B cell (primary cell): ENCODE measurements at places on chromosomes 6 and 20. TPM values are rescaled to one million over a fixed set of nuclear protein-coding genes. Genes with fewer than 3 reads are reported as not detected.

GRCh38 chr20:53493311-53493857, 100.3 kb downstream of the ZNF217 start:
- H3K4me3 ChIP-seq: no peak overlapping the region
- H3K36me3 ChIP-seq: no peaks in the 10 kb centered on the region
- H3K27ac ChIP-seq: no peak overlapping the region
- no peak for DNase-seq
- no peaks in the 10 kb centered on the region for H3K27me3 ChIP-seq
- no peaks in the 10 kb centered on the region for H3K4me1 ChIP-seq

GRCh38 chr20:22099348-22099747, 393.9 kb downstream of the PAX1 start:
- no peaks in the 10 kb centered on the region for H3K27me3 ChIP-seq
- H3K4me1 ChIP-seq: no peaks in the 10 kb centered on the region
- no peak for DNase-seq

DNA sequence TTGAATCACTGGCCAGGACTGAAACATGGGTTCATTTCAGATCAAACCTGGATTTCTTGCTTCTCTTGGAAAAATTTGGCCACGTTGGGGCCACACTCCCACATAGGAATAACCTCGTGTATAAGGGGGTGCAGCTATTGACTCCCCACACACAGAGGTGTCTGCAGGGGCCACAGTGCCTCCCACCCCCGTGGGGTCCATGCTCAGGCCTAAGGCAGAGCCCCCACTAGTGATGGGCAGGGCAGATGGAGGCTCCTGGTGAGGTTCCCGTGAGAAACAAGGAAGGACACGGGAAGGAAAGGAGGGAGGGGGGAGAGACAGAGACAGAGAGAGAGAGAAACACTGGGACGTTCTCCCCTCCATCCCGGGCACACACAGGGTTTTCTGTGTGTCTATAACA, 230.5 kb downstream of the ERMARD start:
- no peaks in the 10 kb centered on the region for H3K4me1 ChIP-seq
- no peaks in the 10 kb centered on the region for H3K27me3 ChIP-seq
- H3K27ac ChIP-seq: no peak overlapping the region
- H3K4me3 ChIP-seq: no peak overlapping the region
- H3K36me3 ChIP-seq: no peaks in the 10 kb centered on the region
- no peak for DNase-seq

DNA sequence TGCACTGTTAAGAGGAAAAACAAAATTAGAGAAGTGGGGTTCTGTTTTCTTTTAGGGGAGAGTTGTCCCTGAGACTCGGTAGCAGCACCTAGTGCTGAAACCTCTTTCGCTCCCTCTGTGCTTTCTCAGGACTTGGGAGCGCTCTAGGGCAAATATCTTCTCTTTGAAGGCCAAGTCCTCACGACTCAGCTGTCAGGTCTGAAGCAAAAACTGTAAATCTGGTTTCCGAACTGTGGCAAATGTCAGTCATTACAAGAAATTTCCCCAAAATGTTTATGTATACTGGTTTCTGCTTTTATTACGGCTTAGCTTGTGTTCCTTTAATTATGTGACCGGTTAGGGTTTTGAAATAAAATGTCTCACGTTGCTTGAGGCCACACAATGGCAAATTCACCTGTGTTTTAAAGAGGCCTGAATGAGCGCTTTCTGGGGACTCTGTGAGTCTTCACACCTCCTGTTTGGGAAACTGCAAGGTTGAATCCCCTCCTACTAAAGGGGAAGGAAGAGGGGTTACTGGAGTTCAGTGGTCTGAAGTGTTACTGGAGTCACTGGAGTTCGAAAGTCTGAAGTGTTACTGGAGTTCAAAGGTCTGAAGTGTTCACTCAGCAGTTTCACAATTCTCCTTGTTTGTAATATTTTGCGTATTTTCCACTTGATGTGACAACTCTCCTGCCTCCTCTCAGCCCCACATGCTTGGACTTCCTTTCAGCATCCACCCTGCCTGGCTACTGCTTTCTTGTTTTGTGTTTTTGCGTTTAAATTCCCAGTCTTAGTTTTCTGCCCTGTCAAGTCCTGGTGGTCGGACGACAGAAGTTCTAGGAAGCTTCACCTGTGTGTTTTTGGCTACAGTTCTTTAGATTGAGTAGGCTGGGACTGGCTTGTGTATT, 1.6 kb downstream of the SMPDL3A start:
- DNase-seq: peak; percentile 10
- no peak overlapping the region for H3K27ac ChIP-seq
- H3K27me3 ChIP-seq: peaks cover 15% of the 10 kb centered on the region
- no peaks in the 10 kb centered on the region for H3K36me3 ChIP-seq
- peak overlapping the region; percentile 36 for H3K4me3 ChIP-seq

ULBP2 gene
- not detected in 2 replicates for total RNA-seq

DNA sequence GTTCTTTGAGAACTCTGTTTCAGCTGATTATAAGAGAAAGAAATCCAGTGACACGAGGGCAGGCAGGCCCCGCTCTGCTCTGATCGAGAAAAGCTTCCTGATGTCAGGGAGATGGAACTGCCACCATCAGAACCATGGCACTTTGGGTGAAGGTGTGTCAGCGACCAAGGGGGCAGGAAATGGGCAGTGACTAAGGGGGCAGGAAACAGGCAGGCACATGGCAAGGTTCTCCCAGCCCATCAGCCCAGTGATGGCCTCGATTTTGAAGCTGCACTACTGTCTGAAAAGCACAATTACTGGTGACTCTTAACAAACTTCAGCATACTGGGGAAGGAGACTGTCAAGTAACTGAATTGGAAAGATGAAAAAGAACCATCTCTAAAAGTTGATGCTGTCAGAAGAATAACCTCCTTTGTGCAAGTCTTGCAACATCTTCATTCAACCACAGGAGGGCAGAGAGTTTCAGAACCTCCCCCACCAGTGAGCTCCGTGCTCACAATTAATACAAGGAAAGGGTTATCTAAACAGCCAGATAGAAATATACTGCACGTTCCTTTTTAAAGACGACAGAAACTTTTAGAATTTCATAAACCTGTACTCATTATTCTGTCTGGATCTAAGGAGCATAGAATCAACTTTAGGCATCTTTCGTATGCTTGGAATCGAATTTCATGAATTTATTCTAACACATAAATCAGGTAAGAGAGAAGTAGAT, 39.1 kb downstream of the TMX4 start:
- H3K4me1 ChIP-seq: no peaks in the 10 kb centered on the region
- no peaks in the 10 kb centered on the region for H3K27me3 ChIP-seq
- no peak overlapping the region for H3K4me3 ChIP-seq
- H3K27ac ChIP-seq: no peak overlapping the region
- H3K36me3 ChIP-seq: peaks cover 30% of the 10 kb centered on the region

DNA sequence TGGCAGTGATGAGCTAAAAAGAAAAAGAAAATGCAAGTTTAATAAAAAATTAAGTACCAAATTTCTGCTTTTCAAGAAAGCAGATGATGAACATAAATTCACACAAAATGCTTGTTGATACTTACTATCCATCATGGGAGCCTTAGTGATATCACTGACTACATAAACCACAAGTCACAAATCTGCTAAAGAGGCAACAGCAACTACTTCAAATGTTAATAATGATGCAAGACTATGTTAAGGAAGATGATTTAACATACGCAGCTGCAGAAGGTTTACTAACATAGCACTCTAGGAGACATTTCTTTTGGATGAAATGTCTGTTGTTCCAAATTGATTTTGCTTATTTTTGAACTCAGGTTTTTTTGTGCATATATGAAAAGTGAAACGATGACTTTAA, 18.6 kb downstream of the FYN start:
- no peak for DNase-seq
- H3K36me3 ChIP-seq: no peaks in the 10 kb centered on the region
- no peaks in the 10 kb centered on the region for H3K27me3 ChIP-seq
- no peak overlapping the region for H3K27ac ChIP-seq

GRCh38 chr6:75800133-75800532, 51.1 kb downstream of the MYO6 start:
- H3K27me3 ChIP-seq: no peaks in the 10 kb centered on the region
- no peak overlapping the region for H3K4me3 ChIP-seq
- DNase-seq: no peak
- H3K4me1 ChIP-seq: no peaks in the 10 kb centered on the region
- no peaks in the 10 kb centered on the region for H3K36me3 ChIP-seq

- H3K4me3 ChIP-seq: no peak overlapping the region
- H3K36me3 ChIP-seq: no peaks in the 10 kb centered on the region
- H3K4me1 ChIP-seq: no peaks in the 10 kb centered on the region
- no peak for DNase-seq
- no peaks in the 10 kb centered on the region for H3K27me3 ChIP-seq
Measured at GRCh38 chr6:157679605-157680580, 143.2 kb upstream of the SNX9 start.

- no peak overlapping the region for H3K27ac ChIP-seq
- H3K4me3 ChIP-seq: no peak overlapping the region
- H3K4me1 ChIP-seq: no peaks in the 10 kb centered on the region
- no peaks in the 10 kb centered on the region for H3K27me3 ChIP-seq
Measured at GRCh38 chr6:146943664-146944063, 260.6 kb upstream of the STXBP5 start.

NOX3 gene
- not detected in 2 replicates for total RNA-seq

DNA sequence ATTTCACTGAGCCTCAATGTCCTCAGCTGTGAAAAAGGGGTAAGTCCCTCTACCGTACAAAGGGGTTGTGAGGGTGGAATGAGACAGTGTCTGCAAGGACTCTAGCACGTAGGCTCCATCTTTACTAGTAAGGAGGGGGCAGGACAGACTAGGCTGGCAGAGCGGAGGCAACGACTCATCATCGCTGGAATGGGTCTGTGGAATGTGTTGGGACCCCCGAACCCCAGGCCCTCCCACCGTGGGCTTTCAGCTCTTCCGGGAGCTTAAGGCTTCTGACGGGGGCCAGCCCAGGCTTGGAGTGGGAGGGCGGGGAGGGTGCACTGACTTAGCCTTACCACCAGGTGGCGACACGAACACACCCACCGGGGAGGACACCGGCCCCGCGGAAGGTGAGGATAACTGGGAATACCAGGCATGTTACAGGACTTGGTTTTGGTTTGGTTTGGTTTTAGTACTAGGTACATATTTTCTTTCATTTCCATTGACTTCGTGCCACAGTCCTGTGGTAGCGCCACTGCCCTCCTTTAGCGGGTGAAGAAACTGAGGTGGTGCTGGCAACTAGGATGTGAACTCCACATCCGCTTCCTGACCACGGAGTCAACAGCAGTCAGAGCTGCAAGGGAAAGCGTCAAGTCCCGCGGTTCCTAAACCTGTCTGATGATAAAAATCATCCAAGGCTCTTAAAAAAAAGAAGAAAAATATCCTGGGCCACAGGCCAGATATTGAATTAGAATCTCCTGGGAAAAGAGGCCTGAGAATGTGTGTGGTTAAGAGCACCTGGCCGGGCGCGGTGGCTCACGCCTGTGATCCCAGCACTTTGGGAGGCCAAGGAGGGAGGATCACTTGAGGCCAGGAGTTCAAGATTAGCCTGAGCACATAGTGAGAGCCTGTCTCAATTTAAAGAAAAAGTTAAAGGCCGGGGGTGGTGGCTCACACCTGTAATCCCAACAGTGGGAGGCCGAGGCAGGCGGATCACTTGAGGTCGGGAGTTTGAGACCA, 10.3 kb upstream of the TULP1 start:
- DNase-seq: peak; percentile 80
- peaks cover 9% of the 10 kb centered on the region for H3K4me1 ChIP-seq
- H3K27me3 ChIP-seq: no peaks in the 10 kb centered on the region
- H3K4me3 ChIP-seq: peak overlapping the region; percentile 50

ACTL10 gene
- total RNA-seq: 6.3 and 9.0 TPM in 2 replicates

TNF gene
- total RNA-seq: 22.2 and 22.6 TPM in 2 replicates

DNA sequence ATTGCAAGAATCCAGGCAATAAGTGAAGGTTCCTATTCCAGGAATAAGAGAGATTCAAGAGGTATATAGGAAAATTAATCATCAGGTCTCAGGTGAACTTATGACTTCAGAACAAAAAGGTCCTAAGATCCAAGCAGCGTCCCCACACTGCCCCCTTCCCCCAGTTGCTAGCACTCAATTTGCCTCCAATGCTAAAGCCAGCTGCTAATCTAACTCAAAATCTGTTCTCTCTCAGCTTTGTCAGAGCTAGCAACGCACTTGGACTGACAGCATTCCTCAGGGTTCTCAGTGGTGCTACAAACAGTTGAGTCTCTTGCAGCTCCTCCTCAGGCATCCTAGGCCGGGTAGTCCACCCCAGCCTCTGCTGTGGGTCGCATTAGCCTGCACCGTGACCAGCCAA, 148.3 kb downstream of the RFX6 start:
- no peaks in the 10 kb centered on the region for H3K36me3 ChIP-seq
- no peaks in the 10 kb centered on the region for H3K27me3 ChIP-seq
- H3K4me1 ChIP-seq: no peaks in the 10 kb centered on the region
- H3K4me3 ChIP-seq: no peak overlapping the region
- no peak overlapping the region for H3K27ac ChIP-seq

GTSF1L gene
- total RNA-seq: 0.84 TPM in 1 of 2 replicates, not detected in the other

DNA sequence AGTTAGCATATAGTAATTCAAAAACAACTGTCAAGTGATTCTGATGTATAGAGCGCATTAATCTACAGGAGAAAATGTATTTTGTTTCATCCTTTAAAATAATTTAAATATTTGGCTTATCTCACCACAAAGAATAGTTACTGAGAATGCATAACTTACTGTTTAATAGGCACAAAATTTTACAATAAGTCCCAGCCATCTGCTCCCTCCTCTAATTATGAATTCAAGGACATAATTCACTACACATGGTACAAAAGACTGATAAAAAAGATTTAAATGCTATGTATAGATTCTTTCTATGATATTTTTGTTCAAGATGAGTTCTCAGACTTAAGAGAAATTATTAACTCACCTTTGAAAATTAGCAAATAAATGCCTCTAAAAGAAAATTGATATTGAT, 242.0 kb downstream of the FUT9 start:
- no peaks in the 10 kb centered on the region for H3K27me3 ChIP-seq
- no peak overlapping the region for H3K27ac ChIP-seq
- no peak for DNase-seq
- H3K4me1 ChIP-seq: no peaks in the 10 kb centered on the region
- H3K4me3 ChIP-seq: no peak overlapping the region

CLIC5 gene
- total RNA-seq: 0.80 and 0.96 TPM in 2 replicates

DNA sequence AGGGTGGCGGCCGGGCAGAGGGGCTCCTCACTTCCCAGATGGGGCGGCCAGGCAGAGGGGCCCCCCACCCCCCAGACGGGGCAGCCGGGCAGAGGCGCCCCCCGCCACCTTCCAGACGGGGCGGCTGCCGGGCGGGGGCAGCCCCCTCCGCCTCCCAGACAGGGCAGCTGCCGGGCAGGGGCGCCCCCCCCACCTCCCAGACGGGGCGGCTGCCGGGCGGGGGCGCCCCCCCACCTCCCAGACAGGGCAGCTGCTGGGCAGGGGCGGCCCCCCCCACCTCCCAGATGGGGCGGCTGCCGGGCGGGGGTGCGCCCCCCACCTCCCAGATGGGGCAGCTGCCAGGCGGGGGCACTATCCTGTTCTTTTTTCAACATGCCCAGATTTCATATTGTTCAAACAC, 78.2 kb upstream of the DST start:
- H3K4me1 ChIP-seq: no peaks in the 10 kb centered on the region
- no peak overlapping the region for H3K4me3 ChIP-seq
- no peak for DNase-seq
